Type B pancreatic cell (in vitro differentiated cells): ENCODE measurements at places on chromosomes 16 and 17.

DNA sequence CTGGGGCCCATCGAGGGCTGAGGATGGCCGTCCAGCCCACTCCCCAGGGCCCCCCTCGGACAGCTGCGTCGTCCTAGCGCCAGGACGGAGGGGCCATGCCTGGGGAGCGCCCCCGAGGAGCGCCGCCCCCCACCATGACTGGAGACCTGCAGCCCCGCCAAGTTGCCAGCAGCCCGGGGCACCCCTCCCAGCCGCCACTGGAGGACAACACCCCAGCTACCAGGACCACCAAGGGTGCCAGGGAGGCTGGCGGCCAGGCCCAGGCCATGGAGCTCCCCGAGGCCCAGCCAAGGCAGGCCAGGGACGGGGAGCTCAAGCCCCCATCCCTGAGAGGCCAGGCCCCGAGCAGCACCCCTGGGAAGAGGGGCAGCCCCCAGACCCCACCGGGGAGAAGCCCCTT lies 25.7 kb upstream of the ZFPM1 start:
- no peak for DNase-seq
- H3K36me3 ChIP-seq = no peaks in the 10 kb centered on the region
- no peak overlapping the region for H3K4me3 ChIP-seq
- peaks cover 8% of the 10 kb centered on the region for H3K4me1 ChIP-seq
- H3K27me3 ChIP-seq = no peaks in the 10 kb centered on the region

GRCh38 chr17:63984651-63985386 lies 12.1 kb upstream of the SCN4A start:
- peaks cover 5% of the 10 kb centered on the region for H3K4me1 ChIP-seq
- H3K36me3 ChIP-seq = no peaks in the 10 kb centered on the region
- peaks cover 2% of the 10 kb centered on the region for H3K27me3 ChIP-seq
- H3K27ac ChIP-seq = no peak overlapping the region
- no peak overlapping the region for H3K4me3 ChIP-seq
- no peak for DNase-seq

DNA sequence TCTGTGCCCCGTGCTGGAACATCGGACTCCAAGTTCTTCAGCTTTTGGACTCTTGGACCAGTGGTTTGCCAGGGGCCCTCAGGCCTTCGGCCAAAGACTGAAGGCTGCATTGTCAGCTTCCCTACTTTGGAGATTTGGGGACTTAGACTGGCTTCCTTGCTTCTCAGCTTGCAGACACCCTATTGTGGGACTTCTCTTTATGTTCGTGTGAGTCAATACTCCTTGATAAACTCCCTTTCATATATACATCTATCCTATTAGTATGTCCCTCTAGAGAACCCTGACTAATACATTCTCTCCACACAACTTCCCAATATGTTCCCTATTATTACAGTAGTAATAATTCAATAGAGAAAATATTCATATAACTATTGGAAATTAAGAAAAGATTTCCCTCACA lies 9.2 kb upstream of the ASGR2 start:
- no peaks in the 10 kb centered on the region for H3K4me1 ChIP-seq
- H3K27me3 ChIP-seq = peaks cover 7% of the 10 kb centered on the region
- H3K4me3 ChIP-seq = no peak overlapping the region
- no peak overlapping the region for H3K27ac ChIP-seq

GRCh38 chr17:47304186-47304585 lies 19.6 kb upstream of the EFCAB13 start:
- no peaks in the 10 kb centered on the region for H3K27me3 ChIP-seq
- H3K4me1 ChIP-seq = no peaks in the 10 kb centered on the region
- H3K36me3 ChIP-seq = no peaks in the 10 kb centered on the region
- H3K27ac ChIP-seq = no peak overlapping the region

DNA sequence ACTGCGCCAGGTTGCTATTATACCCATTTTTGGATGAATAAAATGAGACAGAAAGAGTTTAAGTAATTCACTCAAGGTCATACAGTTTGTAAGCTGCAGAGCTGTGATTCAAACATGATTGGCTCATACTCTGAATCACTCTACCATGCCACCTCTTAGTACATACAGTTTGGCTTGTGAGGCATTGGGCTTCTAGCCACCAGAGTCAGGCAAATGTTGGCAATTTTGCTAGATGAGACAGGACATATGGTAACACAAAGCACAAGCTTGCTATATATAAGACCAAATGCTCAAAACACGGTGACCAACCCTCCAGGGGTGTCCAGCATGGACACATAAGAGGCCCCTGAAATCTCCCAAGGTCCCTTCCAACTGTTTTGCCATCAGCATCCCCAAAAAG lies 236.0 kb upstream of the IRX5 start:
- peaks cover 17% of the 10 kb centered on the region for H3K27me3 ChIP-seq
- DNase-seq = no peak
- peaks cover 16% of the 10 kb centered on the region for H3K4me1 ChIP-seq
- no peak overlapping the region for H3K27ac ChIP-seq

GRCh38 chr17:72915625-72916081 lies 176.8 kb downstream of the SLC39A11 start:
- H3K4me3 ChIP-seq = no peak overlapping the region
- H3K27me3 ChIP-seq = no peaks in the 10 kb centered on the region
- H3K36me3 ChIP-seq = peaks cover 4% of the 10 kb centered on the region
- no peaks in the 10 kb centered on the region for H3K4me1 ChIP-seq

DNA sequence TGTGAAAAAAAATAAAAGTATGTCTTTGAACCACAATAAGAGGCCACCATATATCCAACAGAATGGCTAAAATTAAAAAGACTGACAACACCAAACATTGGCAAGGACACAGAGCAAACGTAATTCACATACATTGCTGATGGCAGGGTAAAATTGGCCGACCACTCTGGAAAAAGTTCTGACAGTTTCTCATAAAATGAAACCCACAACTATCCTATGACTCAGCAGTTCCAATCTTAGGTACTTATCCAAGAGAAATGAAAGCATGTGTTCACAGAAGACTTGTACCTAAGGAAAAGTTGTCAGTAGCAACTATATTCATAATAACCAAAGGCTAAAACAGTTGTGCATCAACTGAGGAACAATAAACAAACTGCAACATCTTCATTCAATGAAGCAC lies 357.3 kb upstream of the XYLT1 start:
- H3K36me3 ChIP-seq = no peaks in the 10 kb centered on the region
- no peak overlapping the region for H3K4me3 ChIP-seq
- no peak overlapping the region for H3K27ac ChIP-seq
- H3K27me3 ChIP-seq = no peaks in the 10 kb centered on the region
- peaks cover 15% of the 10 kb centered on the region for H3K4me1 ChIP-seq

GRCh38 chr16:50265260-50265659 lies 1.1 kb upstream of the ADCY7 start:
- DNase-seq = no peak
- H3K27ac ChIP-seq = no peak overlapping the region
- peaks cover 4% of the 10 kb centered on the region for H3K36me3 ChIP-seq
- H3K4me1 ChIP-seq = peaks cover 29% of the 10 kb centered on the region
- H3K4me3 ChIP-seq = no peak overlapping the region

DNA sequence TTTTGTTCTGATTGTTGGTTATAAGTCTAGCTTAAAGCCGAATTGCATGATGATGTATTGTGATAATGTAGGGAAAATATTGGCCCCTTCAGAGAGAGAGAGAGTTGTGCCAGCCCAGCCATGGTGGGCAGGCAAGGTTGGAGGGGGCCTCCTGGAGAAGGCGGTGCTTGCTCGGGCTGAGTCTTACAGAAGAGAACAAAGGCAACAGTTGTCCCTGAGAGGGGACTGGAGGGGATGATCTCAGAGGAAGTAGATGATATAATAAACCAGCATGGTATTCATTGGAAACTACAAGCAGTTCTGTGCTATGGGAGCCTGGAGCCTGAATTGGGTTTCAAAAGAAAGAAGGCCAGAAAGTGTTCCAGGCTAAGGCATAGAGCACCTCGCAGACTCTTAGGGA lies 173.8 kb downstream of the RPTOR start:
- H3K27ac ChIP-seq = peak overlapping the region; percentile 10
- H3K36me3 ChIP-seq = peaks cover 10% of the 10 kb centered on the region
- DNase-seq = no peak

- H3K27ac ChIP-seq = no peak overlapping the region
- H3K4me1 ChIP-seq = peaks cover 8% of the 10 kb centered on the region
- no peaks in the 10 kb centered on the region for H3K36me3 ChIP-seq
- H3K27me3 ChIP-seq = no peaks in the 10 kb centered on the region
- DNase-seq = no peak
Observed at GRCh38 chr16:48448841-48449481, 63.7 kb upstream of the SIAH1 start.

GRCh38 chr16:4591191-4591590 lies 23.5 kb downstream of the UBALD1 start:
- H3K27ac ChIP-seq = no peak overlapping the region
- H3K4me1 ChIP-seq = no peaks in the 10 kb centered on the region
- no peak overlapping the region for H3K4me3 ChIP-seq
- H3K36me3 ChIP-seq = no peaks in the 10 kb centered on the region
- no peak for DNase-seq
- peaks cover 12% of the 10 kb centered on the region for H3K27me3 ChIP-seq

- DNase-seq = no peak
- H3K27ac ChIP-seq = no peak overlapping the region
- H3K36me3 ChIP-seq = no peaks in the 10 kb centered on the region
- peaks cover 52% of the 10 kb centered on the region for H3K27me3 ChIP-seq
- no peak overlapping the region for H3K4me3 ChIP-seq
- H3K4me1 ChIP-seq = peaks cover 4% of the 10 kb centered on the region
Observed at GRCh38 chr16:8585857-8586256, 4.5 kb downstream of the TMEM114 start.

DNA sequence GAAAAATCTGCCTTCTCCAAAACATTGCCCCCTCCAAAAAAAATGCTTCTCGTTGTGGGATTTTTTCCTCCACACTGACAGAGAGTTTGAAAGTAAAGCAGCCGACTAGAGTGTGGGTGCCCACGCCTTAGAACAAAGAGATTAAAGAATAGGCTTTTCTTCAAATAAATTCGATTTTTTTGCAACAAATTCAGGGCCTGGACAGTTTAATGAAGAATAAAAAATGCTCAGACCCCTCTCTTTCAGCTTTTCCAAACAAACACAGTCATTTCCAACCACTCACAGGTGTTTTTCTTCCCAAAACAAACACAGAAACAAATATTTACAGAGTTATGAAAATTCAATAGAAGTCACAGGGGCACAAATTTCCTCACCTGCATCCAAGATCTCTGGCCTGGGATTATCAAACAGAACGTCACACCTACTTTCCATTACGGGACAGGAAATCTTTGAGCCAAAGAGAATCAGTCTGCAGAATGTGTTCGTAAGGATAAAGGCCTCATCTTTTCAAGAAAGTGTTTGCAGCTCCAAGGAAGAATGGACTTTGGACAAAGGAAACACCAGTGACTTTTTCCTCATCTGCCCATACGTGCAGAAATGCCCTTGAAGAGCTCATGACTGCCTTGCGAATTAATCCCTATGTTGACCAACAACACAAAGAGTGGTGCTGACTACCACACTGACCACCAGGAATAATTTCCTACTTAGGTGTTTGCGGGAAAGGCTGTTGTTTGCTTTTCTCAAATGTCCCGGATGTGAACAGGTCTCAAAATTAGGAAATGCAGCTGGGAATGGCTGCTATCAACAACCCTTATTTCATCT lies 31.3 kb upstream of the TOX3 start:
- peaks cover 12% of the 10 kb centered on the region for H3K27me3 ChIP-seq
- no peak for DNase-seq
- peak overlapping the region; percentile 57 for H3K27ac ChIP-seq
- H3K36me3 ChIP-seq = no peaks in the 10 kb centered on the region
- no peak overlapping the region for H3K4me3 ChIP-seq

DNA sequence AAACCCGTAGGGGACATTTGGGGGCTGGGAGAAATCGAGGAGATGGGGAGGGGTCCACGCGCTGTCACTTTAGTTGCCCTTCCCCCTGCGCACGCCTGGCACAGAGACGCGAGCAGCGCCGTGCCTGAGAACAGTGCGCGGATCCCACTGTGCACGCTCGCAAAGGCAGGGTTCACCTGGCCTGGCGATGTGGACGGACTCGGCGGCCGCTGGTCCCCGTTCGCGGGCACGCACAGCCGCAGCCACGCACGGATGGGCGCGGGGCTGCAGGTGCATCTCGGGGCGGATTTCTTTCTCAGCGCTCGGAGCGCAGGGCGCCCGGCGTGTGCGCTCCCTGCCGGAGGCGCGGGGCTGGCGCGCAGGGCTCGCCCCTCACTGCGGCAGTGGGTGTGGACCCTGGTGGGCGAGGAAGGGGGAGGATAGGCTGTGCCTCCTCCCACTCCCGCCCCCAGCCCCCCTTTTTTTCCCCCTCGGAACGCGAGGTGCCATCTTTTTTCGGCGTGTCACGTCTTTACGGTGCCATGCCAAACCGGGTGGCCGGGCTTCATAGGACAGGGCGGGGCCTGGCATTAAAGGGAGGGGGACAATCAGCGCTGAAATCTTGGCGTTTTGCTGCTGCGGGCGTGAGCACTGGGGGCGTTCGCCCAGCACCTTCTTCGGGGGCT lies 1.1 kb downstream of the MAPT start:
- H3K27ac ChIP-seq = no peak overlapping the region
- peak overlapping the region; percentile 86 for H3K4me3 ChIP-seq
- H3K36me3 ChIP-seq = no peaks in the 10 kb centered on the region
- DNase-seq = no peak
- no peaks in the 10 kb centered on the region for H3K4me1 ChIP-seq

GRCh38 chr17:17713839-17714238 lies 32.6 kb downstream of the RAI1 start:
- peaks cover 57% of the 10 kb centered on the region for H3K4me1 ChIP-seq
- no peaks in the 10 kb centered on the region for H3K27me3 ChIP-seq
- no peak for DNase-seq
- H3K4me3 ChIP-seq = no peak overlapping the region
- peaks cover 7% of the 10 kb centered on the region for H3K36me3 ChIP-seq

DNA sequence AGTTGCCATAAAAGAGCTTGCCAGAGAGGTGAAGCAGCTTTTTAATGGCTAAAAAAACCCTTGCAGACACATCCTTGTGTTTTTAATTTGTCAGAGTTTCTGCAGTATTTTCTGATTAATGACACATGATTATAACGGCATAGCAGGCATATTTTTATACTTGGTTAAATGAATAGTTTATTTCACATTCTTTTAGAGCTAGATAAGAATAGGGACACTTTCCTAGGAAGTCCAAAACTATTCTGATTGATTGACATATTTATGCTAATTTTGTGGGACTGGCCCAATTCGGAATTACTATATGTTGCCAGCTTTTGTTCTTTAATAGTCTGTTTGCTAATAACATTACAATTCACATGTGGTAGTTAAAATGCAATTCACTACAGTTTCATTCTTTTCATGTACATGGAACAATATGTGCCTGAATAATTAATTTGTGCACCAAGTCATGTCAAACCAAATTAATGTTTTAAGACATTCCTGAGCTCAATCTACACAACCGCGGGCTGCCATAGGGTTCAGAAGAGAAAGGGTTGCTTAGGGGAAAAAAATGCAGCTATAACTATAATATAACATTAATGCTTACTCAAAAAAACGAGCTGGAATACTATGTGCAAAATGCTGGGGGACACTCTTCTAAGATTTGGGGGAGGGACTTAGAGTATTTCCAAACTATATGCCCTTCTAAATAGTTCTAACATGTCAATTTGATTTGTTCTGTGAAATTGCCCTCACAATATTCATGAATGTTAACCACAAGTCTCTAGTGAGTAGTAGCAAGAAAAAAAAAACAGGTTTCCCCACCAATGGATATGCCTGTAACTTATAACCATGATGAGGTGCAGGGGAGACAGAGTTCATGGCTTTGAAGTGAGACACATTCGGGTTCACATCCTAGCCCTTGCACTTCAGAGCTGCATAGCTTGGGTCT lies 305.4 kb downstream of the CEP112 start:
- peaks cover 16% of the 10 kb centered on the region for H3K4me1 ChIP-seq
- H3K27ac ChIP-seq = no peak overlapping the region
- no peaks in the 10 kb centered on the region for H3K36me3 ChIP-seq
- no peak for DNase-seq
